Activated naive CD4-positive, alpha-beta T cell treated with anti-CD3 and anti-CD28 coated beads for 36 hours (primary cell): ENCODE measurements at places on chromosomes 4 and X.

DNA sequence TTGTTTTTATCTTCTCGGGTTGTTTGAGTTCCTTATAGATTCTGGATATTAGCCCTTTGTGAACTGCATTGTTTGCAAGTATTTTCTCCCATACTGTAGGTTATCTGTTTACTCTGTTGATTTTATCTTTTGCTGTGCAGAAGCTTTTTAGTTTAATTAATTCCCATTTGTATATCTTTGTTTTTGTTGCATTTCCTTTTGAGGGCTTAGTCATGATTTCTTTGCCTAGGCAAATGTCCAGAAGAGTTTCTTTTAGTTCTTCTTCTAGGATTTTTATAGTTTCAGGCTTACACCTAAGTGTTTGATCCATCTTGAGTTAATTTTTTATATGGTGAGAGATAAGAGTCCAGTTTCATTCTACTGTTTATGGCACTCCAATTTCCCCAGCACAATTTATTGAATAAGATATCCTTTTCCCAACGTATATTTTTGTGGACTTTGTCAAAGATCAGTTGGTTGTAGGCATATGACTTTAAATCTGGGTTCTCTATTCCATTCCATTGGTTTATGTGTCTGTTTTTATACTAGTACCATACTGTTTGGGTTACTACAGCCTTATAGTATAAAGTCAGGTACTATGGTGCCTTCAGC lies 54.3 kb downstream of the EGF start:
- DNase-seq, result no peak

- DNase-seq, result no peak
These were observed 130.0 kb upstream of the LNX1 start for GRCh38 chr4:53721263-53721662.

- DNase-seq, result no peak
These were observed 495.4 kb downstream of the PCDH19 start for GRCh38 chrX:99914635-99915034.

GRCh38 chr4:37995981-37996775 lies 36.0 kb downstream of the PTTG2 start:
- DNase-seq, result no peak

DNA sequence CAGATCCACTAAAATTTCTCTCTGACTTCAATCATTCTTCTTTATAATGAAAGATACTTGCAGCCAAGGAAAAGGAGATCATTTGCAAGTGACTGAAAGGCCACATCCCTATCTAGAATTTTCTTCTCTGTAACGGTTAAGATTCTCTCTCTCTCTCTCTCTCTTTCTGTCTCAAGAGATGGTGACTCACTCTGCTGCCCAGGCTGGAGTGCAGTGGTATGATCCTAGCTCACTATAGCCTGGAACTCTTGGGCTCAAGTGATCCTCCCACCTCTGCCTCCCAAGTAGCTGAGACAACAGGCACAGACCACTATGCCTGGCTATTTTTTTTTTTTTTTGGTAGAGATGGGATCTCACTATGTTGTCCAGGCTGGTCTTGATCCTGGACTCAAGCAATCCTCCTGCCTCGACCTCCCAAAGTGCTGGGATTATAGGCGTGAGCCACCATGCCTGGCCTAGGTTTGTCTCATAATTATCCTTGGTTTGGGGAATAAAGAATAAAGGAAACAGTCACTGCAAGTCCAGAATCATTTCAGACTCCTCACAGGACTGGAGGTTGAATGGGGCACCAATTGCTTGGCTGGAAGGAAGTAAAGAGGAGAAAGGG lies 33.3 kb upstream of the GALNT7 start:
- no peak for DNase-seq

DNA sequence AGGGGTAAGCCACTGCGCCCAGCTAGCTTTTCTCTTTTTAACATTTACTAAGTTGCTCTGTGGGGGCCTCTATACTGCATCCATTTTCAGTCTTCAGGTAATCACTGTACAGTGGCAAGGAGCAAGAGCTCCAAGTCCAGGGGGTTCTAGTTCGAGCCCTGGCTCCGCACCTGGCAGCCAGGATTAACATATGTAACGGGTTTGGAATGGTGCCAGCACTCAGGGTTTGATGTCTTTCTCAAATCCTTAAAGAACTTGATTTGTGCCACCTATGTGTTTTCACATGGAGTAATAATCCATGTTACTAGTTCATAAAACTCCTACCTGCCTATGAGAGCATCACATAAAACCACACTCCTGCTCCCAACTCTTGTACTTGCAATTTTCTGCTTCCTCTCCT lies 4.5 kb downstream of the GRPEL1 start:
- DNase-seq, result no peak

DNA sequence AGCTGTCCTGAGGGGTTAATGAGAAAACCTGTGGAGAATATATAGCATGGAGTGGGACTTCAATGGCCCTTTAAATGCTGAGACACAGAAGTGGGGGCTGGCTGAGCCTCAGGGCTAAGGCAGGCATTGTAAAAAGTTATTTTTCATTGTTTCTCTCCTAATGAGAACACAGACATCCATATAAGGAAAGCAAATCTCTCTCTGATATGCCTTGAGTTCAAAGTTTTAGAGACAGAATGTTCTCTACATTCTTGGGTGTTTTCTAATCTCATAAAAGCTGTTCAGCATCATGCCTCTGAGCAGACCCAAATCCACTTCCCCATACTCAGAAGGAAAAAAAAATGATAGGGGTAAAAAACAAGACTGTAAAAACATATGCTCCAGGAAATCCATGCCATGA lies 16.8 kb upstream of the RAB40A start:
- no peak for DNase-seq

GRCh38 chr4:145098675-145099037 lies 545 bp downstream of the ABCE1 start:
- DNase-seq, result peak; percentile 61
